SHP77 treated with DMSO at 0.1 percent for 48 hours (cell line): ENCODE measurements at places on chromosomes 6 and 20.
A peak's percentile ranks its signal among the peaks of the same experiment; 100 is the strongest.

- DNase-seq: peak; percentile 84
Observed at GRCh38 chr6:94478133-94479005, 1059.0 kb upstream of the EPHA7 start.

- no peak for DNase-seq
Observed at GRCh38 chr6:118752803-118753202, 101.4 kb upstream of the CEP85L start.

DNA sequence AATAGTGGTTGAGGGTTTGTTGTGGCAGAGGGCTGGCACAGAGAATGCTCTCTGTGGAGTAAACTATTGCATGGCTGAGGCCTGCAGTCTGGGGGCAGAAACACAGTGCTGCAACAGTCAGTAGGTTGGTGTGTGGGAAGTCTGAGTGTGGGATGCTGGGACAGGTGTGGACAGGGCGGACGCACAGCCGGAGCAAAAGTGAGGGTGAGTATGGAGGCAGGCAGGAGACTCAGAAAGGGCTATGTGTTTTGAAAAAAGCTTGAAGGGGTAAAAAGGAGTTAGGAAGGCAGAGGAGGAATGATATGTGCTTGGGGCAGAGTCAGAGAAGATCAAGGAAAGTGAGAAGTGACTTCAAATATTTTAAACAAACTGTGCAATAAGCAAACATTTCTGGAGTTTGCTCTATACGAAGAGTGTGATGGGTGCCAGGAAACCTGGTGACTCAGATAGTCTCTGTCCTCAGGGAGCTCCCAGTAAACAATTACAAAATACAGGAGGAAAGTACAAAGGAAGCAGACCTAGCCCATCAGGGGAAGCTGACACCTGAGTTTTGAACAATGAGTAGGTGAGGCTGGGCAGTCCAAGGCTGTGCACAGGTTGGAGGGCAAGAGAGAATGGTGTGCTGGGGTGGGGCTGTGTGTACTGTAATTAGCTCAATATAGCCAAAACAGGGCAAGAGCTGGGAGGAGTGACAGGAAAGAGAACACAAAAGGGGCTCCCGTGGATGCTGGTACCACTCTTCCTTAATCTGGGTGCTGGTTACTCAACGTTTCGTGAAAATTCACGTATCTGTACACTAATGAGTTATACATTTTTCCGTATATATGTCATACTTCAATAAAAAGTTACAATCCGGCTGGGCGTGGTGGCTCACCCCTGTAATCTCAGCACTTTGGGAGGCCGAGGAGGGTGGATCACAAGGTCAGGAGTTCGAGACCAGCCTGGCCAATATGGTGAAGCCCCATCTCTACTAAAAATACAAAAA, 55.2 kb downstream of the PIGU start:
- DNase-seq: no peak

- DNase-seq: no peak
Observed at GRCh38 chr6:63347599-63347998, 27.8 kb upstream of the LGSN start.

DNA sequence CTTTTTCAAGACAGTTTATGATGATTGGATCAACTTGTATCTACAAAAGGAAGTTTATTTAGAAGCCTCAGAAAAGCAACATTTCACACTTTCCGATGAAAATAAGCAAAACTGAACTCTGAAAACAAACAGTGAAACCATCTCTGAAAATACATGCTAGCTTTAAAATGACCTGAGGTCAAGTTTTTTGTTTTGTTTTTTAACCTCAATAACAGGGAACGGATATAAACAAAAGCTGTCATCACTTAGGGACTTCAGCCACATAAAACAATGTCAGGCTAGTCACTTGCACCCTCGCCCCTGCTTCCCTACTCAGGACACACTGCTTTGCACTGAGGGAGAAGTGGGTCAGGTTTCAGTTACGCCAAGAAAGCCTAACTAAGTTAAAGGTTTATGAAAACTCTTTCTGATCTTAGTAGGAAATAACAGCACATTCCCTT, 11.6 kb downstream of the BACH2 start:
- DNase-seq: no peak

- no peak for DNase-seq
Observed at GRCh38 chr20:53359425-53359824, 234.2 kb downstream of the ZNF217 start.
